Cardiac atrium fibroblast (primary cell): ENCODE measurements at places on chromosomes 7 and 10. TPM values are rescaled to one million over a fixed set of nuclear protein-coding genes. Genes with fewer than 3 reads are reported as not detected.

OR13A1 gene
- not detected in 2 replicates for total RNA-seq

CCL24 gene
- total RNA-seq: not detected in 2 replicates

GOLGA7B gene
- not detected in 2 replicates for total RNA-seq

MAGI2 gene
- 0.81 and 1.3 TPM in 2 replicates for total RNA-seq

STEAP1B gene
- total RNA-seq: 1.8 and 5.2 TPM in 2 replicates
